Activated CD8-positive, alpha-beta memory T cell treated with anti-CD3 and anti-CD28 coated beads, Interleukin-2, amount 50 U/mL, for 48 hours (primary cell): ENCODE measurements at places on chromosomes 7 and 10.
A peak's percentile ranks its signal among the peaks of the same experiment; 100 is the strongest.

DNA sequence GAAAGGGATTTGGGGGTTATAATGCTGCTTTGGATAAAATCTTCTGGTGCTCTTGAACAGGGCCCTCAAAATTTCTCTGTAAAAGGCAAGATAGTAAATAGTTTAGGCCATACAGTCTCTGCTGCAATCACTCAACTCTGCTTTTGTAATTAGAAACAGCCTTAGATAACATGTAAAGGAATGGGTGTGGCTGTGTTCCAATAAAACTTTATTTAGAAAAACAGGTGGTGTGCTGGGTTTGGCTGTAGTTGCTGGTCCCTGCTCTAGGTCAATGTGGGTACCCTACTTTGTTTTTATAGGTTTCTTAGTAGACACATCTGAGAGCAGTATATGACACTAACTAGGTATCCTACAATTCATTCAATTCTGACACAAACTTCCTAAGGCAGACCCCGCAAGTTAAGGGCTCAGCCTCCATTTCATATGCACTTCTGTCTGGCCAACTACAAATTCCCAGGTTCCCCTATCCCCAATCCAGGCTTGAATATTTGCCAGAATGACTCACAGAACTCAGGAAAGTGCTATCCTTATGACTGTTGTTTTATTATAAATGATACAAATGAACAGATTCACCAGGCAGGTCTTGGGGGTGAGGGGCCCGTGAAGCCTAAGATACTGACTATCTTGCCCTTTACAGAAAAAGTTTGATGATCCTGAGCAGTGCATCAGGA lies 349.9 kb downstream of the RPS24 start:
- DNase-seq: no peak

GRCh38 chr10:17226891-17227303 lies 1.1 kb upstream of the VIM start:
- no peak for DNase-seq

- DNase-seq: peak; percentile 63
These were observed 173.6 kb upstream of the AKR1E2 start for GRCh38 chr10:4652111-4653010.

GRCh38 chr7:4113271-4113670 lies 568.8 kb upstream of the FOXK1 start:
- no peak for DNase-seq

GRCh38 chr10:114084215-114084614 lies 40.5 kb downstream of the ADRB1 start:
- peak; percentile 59 for DNase-seq

GRCh38 chr10:47181052-47181849 lies 118.7 kb upstream of the GDF10 start:
- no peak for DNase-seq

DNA sequence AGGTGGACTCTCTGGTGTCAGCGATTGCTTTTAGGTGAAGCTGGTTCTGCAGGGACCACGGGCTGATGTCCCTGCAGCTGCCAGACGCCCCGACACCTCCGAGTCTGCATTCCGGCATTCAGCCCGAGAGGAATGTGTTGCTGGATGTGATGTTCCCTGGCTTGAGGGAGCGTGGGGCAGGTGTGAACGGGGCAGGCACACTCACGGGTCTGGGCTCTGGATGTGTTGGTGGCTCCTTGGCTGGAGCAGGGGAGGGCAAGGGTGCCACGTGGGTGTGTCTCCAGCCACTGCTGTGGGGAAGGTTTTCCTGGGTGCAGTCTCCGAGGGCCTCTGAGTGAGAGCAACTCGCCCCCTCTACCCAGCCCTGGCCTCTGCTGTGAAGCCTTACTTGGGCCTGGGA lies 140.5 kb downstream of the CAMK1D start:
- no peak for DNase-seq

DNA sequence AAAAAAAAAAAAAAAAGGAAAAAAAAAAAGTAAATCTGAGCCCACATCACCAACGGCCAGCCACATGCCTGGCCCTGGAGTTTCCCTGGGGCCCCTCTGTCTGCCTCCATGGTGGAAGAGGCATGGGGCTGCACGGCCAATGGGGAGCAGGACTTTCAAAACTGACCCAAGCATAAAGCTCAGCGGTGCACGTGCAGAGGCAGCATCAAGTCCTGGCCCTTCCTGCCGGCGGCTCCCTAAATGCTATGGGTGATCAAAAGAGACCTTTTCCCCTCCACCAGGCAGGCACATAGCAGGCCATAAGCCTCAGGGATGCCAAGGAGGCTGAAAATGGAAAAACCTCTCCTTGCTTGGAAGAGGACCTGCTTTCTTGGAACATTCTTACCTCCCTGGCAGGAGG lies 94.3 kb downstream of the OAT start:
- DNase-seq: peak; percentile 22

DNA sequence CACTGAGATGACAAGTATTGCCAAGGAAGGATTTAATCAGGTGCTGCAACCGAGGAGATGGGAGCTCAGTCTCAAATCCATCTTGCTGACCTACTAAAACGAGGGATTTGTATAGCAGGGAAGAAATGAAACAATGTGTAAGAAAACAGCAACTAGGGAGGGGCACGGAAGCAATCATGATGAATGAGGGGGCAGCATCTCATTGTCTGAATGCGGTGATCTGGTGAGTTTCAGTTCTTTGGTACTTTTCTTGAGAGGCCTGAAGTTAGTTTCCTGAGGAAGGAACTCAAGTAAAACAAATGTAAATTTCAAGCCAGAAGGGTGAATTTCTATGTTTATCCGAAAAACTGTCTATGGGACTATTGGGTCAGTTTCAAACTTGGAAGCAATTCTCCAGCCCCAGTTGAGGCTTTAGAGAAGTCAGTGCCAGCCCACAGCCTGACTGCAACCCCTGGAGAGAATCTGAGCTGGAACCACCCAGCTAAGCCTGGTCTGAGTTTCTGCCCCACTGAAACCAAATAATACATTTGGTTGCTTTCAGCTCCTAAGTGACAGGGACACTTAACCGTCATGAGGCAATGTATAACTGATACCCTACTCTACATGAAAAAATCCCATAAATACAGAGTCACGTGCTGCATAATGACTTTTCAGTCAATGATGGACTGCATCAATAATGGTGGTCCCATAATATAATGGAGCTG lies 45.8 kb upstream of the TNS3 start:
- DNase-seq: no peak

DNA sequence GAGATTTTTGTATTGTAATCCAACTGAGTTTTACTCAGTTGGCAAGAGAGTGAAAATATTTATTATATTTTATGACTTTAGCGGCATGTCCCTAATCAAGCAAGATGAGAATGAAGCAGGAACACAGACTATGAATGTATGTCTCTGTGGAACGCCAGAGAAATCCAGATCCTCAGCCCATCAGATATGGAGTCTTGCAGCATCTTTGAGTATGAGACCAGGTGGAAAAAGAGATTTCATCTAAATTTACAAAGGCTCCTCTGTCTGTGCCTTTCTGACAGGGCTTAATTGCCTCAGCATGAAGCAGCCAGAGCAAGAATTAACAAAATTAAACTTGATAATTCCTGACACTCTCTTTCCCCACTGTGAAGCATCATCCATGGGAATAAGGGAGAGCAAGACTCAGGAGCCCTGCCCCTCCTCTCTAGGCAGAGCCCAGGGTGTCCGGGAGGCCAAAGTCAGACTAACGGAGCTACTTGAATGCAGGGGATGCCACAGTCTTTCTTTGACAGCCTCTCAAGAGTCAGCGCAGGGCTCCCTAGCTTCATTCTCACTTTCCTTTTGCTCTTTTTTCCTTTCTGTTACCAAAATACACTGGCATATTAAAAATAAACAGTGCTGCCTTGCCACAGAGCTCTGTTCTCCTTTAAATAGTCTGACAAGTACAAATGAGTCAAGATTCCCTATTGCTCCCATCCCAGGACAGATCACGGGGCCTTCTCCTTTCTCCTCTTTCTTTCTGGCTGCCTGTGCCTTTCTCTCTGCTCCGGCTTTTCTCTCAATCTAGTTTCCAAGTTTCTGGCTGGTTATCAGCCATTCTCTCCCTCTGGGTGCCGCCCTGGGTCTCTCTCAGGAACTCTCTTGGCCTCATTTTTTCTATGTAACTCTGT lies 132.2 kb upstream of the INHBA start:
- no peak for DNase-seq

- no peak for DNase-seq
These were observed 351.6 kb upstream of the ZMIZ1 start for GRCh38 chr10:78717200-78717599.

GRCh38 chr7:91128683-91129348 lies 135.4 kb upstream of the FZD1 start:
- DNase-seq: no peak

DNA sequence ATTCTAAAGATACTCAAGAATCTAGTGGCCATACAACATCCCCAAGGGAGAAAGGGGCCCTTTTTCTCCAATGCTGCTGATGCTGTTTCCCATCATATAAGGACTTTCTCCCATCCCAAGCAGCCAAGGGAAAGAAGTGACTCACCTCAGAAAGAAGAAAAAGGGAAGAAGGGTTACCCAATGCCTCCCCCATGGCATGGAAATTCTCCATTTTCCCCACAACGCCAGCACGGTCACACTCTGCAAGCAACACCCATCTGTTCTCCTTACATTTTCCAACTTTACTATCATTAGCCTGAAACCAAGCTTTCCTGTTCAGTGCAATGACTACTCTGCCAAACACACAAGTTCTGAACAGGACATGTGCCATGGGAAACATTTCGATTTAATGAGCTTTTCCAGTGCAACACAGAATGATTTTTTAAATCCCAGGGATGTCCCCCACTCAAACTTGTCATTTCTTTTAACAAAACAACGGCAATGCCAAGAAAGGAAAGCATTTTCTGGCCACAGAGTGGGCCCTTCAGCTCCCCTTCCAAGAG lies 67.9 kb downstream of the PTPRN2 start:
- no peak for DNase-seq

GRCh38 chr7:2015251-2015871 lies 217.4 kb downstream of the MAD1L1 start:
- DNase-seq: no peak

DNA sequence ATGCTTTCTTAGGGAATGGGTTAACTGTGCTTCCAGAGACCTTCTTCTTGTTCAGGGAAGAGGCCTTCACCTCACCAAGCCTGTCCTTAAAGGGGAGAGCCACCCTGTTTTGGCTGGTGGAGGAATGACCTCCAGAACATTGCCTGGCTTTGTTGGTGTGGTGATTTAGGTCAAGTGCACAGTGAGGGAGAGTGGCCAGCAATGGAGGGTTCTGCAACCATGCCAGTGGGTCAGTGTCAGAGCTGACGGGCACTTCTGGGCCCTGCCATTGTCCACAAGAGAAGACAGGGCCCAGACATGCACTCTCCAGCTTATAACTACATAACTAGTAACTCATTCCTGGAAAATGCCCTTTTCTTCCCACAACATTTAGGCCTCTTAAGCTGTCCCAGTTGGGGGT lies 238.5 kb upstream of the AKR1E2 start:
- DNase-seq: no peak

- DNase-seq: no peak
These were observed 15.9 kb downstream of the ITPRIP start for GRCh38 chr10:104322416-104322782.

DNA sequence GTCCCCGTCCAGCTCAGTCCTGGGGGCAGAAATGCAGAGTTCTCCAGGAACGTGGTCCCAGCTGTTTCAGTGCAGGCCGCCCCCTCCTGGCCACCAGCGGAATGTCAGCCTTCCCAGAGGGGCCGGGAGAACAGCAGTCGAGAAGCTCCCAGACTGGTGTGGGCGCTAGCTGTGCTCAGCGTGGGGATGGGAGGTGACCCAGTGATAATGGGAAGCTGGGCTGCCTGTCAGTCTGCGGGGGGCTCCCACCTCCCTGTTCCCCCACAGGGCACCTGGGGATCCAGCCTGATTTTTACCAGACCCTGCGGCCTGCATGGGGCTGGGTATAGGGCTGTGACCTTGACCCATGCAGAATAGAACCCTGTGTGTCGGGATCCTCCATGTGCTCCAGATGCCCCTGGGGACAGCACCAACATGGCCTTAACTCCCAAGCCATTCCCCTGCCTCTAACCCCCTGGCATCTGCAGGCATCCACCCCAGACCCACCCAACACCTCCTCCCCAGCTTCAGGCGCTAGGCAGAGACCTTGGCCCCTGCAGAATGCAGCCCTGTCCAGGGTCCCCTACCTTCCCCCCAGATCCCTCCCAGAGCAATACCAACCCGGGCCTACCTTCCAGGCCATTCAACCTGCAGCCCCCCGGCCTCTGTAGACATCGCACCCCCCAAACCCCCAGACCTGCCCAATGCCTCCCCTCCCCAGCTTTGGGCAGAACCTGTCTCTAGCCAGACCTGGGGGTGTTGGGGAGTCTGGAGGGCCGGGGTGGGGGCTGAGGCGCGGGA lies 880 bp upstream of the ELN start:
- DNase-seq: peak; percentile 86

- DNase-seq: peak; percentile 69
These were observed 1.8 kb downstream of the UFSP1 start for GRCh38 chr7:100887516-100888290.
